NCI-H1092 (cell line): ENCODE measurements at places on chromosomes 6 and 20.

- DNase-seq: no peak
Observed at GRCh38 chr6:29810371-29810770, 17.3 kb upstream of the HLA-G start.

DNA sequence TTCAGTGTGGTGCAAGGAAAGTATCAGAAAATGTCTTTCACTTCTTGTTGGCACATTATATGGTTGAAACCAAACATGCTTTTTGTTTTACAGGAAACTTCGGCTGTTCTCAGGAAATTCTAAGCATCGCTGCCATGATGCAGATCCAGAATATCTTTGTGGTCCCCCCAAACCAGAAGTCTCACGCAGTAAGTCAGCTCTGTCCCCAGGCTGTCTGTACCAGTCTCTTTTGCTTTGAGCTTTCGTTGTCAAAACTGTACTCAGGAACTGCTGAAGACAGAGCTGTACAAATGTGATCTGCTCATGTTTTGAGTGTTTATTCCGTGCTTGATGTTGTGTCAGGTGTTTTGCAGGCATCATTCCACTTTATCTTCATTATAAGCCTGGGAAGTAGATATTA, 59.6 kb downstream of the DHX35 start:
- no peak for DNase-seq

DNA sequence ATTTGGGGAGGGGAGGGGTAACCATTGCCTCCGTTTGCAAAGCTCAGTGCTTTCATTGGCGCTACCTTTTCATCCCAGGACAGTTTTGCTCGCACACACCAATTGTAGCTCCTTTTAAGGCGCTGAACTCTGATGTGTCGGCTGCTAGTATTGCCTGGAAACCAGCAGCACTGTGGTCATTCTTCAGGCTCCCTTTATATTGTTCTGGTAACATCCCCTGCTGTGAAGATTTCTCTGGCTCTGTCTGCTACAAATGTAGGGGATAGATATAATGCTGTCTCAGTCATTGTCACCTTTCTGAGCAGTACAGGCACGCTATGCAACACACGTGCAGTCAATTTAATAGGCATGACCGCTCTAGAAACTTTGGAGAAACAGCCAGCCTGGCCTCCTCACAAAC, 172.9 kb upstream of the SASH1 start:
- no peak for DNase-seq

DNA sequence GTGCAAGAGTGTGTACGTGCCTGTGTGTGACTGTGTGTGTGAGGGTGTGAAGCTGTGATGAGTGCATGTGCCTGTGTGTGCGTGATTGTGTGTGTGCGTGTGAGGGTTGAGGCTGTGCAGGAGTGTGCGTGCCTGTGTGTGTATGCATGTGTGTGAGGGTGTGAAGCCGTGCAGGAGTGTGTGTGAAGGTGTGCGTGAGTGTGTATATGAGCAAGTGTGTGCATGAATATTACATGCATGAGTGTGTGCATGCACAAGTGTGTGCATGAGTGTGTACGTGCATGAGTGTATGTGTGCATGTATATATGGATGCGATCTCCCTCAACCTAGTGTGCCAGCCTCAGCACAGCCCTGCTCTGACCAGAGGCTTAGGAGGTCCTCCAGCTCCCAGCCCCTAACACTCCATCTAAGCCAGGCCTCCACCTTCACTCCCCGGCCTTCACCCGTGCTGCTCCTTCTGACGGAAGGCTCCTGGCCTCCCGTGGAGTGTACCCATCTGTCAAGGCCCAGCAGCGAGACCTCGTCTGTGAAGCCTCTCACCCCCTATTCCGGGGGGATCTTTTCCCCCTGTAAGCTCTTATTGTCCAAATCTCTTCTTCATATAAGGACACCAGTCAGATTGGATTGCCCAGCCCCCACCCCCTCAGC, 19.9 kb upstream of the PHACTR3 start:
- DNase-seq: no peak

GRCh38 chr6:17475606-17476244, 82.3 kb downstream of the CAP2 start:
- no peak for DNase-seq

- no peak for DNase-seq
Observed at GRCh38 chr6:161613711-161614110, 339.9 kb upstream of the AGPAT4 start.

DNA sequence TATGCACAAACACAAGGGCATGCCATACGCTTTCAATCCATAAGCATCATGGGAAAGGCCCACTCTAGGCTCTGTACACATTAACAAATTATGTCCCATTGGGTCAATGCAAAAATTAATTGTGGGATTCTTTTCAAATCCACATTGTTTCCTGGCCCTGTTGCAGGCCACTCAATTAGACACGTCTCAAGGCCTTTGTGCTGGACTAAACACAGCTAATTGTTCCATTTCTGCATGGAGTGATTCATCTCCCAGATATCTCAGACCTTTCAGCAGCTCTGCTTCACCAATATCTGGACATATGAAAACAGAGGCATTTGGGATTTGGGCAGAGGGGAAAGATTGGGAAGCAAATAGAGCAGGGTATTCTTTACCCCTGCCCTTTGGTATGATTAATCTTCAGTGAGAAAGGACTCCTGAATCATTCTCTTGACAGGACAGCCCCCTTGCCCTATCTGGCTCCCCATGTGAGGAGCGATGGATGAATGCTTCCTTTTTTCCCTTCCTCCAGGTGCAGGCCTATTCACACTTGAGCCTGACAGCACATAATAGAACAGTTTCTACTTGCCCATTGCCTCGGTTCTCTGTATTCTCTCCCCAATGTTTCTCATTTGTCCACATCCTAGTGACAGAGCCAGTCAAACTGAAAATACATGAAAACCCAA, 547.6 kb downstream of the HAO1 start:
- DNase-seq: no peak

DNA sequence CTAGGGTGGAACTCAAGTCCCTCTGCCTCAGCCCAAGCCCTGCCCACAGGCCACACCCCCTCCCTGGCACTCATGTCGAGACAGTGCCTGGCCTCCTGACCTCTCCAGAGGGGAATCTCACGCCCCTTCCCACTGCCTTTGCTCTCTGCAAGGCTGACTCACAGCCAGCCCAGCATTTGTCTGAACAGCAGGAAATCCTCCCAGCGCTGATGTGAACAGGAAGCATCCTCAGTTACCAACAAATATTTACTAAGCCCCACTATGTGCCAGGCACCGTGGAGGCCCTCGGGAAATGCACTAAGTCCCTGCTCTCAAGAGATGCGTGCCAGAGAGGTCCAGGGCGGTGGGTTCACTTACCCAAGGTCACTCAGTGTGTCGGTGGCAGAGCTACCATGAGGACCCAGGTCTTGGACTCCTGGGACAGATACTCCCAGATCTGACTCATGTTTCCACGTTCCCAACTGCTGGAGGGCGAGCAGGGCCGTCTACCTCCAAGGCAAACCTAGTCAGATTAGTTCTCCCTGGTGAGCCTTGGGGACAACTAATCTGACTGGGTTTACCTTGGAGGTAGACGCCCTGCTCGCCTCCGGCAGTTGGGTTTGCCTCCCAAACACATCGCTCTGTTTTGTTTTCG, 7.8 kb downstream of the ADA start:
- no peak for DNase-seq

GRCh38 chr6:38116248-38116647, 296.7 kb downstream of the ZFAND3 start:
- DNase-seq: no peak

GRCh38 chr6:137737836-137738596, 129.0 kb upstream of the TNFAIP3 start:
- no peak for DNase-seq

DNA sequence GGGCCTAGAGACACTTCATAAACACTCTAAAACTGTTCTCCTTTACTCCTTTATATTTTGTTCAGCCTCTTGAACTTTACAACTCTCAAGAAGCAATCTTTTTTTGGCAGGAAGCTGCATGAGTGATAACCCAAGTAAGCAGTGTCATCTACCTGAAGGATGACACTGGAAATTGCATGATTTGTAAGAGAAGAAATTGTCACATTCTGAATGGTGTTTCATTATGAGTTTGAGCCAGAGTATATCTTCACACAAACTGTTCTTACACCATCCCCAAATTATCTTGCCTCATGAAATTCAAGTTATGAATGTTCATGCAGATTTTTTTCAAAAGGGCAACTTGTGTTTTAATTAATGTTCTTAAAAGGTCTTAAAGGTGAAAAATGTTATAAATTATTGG, 799.3 kb downstream of the TBC1D32 start:
- no peak for DNase-seq

DNA sequence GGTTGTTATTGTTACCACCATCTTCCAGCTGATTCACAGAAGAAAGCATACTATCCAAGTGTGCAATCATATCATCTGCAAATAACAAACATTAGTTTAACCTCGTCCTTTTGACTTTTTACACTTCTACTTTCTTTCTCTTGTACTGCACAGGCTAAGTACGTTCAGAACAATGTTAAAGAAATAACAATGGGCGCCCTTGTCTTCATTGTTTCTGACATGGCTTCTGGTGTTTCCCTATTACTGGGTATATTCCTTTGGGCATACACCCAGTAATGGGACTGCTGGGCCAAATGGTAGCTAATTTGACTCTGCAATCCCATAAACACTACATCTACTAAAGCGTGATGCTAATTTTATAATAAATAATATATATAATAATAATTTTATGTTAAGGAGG, 146.7 kb downstream of the GJA10 start:
- no peak for DNase-seq

DNA sequence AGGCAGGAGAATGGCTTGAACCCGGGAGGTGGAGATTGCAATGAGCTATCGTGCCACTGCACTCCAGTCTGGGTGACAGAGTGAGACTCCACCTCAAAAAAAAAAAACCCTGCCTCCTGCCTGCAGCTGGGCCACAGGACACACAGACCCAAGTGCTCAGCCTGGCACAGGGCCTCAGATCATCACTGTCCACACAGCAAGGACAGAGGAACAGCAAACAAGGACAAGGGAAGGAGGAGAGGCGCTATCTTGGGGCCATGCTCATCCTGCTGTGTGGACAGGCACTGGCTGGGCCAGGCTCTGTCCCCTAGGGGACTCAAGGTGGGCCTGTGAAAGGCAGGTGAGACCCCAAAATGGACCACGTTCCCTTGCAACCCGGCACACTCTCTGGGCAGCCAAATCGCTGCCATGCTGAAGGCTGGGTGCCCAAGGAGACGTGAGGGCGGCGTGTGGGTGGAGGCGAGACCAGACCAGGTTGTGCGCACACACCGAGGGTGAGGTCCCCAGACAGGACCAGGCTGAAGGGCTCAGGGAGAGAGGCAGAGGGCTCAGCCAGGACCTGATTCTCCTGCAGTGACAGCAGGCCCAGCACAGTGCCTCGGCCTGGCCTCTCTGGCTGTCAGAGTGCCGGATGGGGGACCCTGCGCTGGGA, 9.1 kb downstream of the UCKL1 start:
- no peak for DNase-seq

GRCh38 chr6:148074738-148075137, 267.9 kb upstream of the SASH1 start:
- DNase-seq: no peak

- no peak for DNase-seq
Observed at GRCh38 chr20:18048176-18048575, 9.5 kb downstream of the OVOL2 start.

GRCh38 chr6:131997429-131998153, 46.4 kb upstream of the CCN2 start:
- DNase-seq: no peak

DNA sequence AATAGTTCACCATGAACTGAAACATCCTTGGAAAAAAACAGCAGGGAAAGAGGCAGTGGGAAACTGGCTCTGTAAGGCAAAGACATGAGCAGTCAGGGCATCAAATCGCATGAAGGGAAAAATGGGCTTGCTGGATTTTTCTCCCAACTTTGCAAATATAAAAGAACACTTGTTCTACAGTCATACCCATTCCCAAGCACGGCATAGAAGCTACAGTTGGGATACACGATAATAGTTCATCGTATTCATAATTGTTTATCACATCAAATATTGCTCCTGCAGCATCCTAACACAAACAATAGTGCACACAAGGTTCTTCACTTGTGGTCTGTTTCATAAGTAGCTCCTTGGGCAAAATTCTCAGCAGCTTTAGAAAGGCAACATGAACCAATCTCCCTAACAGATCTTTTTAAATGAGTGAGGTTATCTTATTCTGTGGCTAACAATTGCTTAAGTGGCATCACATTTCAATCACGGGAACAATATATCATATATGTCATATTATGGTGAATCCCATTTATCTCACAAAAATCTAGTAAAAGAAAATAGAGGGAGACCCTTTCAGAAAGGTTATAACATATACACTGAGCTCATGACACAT, 243.9 kb downstream of the PKHD1 start:
- no peak for DNase-seq

- DNase-seq: no peak
Observed at GRCh38 chr20:40882152-40882551, 146.5 kb upstream of the TOP1 start.

- no peak for DNase-seq
Observed at GRCh38 chr6:90039911-90040310, 145.6 kb downstream of the GJA10 start.

DNA sequence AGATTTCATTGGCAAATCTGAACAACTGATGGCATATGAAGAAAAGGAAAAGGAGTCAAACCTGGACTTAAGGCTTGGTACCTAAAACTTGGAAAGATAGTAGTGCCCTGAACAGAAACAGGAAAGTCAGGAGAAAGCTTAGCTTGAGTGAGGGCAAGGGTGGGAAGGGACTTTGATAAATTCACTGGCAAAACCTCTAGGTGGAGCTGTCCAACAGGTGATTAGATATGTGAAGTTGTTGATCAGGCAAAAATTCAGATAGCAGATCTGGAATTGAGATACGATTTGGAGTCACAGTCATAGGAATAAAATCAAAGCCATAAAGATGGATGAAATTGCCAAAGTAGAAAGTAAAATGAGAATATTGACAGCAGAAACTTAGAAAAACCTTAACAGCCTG, 16.1 kb upstream of the ZNF292 start:
- DNase-seq: peak; percentile 9

DNA sequence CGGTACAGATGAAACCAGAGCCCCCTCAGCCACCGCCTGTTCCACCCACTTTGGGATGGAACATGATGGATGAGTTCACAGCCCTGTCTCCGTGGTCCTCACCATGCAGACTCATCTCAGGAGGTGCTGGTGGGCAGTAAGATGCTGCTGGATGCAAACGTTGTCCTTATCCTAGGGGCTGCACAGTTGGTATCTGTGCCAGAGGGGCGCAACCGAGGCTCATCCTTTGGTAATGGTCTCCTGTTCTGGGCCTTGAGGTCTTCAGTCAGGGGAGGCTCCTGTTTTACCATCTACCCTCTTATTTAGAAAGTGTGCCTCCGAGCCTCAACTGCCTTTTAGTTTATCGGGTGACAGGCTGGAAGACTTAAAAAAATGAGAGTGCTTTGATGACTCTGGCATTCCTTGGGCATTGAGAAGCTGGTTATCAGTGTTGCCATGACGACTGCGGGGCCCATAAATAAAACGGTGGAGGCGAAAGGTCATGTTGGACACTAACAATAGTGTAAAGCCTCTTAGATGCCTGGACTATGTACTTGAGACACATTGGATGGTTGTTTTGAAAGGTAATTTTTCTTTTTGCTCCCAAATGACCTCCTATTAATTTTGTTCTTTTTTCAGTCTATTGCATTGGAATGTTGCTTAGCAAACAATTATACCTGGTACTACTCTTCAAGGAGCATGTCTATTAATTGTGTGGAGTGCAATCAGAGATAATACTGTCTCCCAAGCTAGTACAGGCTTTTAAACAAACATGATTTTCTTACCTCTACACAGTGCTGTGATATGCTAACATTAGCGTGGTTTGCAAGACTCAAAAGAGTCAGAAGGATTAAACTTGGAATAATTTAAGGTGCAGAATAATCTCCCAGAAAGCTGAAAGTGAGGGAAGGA, 74.2 kb upstream of the DSP start:
- no peak for DNase-seq
